ENCODE measurements at places on chromosomes 1 and 21.

DNA sequence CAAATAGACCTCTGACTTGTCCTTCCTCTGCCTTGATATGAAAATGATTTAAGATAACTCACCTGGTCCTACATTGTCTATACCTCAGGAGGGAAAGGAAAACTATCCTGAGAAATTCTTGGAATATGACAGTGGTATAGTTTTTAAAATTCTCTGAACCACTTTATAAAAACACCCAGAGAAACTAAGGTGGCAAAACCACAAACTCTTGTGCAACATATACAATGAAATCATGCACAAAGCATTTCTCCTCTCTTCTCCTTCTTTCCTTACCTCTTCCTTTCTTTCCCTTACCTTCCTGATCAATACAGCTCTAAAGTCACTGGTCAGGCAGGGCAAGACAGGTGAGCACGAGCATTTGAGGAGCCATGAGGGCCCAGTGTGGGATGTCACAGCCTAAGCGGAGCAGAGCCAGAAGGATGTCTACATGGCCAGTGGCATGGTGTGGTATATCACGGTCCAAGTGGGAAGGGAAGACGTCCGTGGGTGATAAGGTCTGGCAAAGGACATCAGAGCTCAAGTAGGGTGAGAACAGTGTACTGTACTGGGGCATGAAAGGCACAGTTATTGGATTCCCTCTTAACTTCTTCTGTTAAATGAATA lies 543.3 kb downstream of the DPYD start:
- no peak for DNase-seq

DNA sequence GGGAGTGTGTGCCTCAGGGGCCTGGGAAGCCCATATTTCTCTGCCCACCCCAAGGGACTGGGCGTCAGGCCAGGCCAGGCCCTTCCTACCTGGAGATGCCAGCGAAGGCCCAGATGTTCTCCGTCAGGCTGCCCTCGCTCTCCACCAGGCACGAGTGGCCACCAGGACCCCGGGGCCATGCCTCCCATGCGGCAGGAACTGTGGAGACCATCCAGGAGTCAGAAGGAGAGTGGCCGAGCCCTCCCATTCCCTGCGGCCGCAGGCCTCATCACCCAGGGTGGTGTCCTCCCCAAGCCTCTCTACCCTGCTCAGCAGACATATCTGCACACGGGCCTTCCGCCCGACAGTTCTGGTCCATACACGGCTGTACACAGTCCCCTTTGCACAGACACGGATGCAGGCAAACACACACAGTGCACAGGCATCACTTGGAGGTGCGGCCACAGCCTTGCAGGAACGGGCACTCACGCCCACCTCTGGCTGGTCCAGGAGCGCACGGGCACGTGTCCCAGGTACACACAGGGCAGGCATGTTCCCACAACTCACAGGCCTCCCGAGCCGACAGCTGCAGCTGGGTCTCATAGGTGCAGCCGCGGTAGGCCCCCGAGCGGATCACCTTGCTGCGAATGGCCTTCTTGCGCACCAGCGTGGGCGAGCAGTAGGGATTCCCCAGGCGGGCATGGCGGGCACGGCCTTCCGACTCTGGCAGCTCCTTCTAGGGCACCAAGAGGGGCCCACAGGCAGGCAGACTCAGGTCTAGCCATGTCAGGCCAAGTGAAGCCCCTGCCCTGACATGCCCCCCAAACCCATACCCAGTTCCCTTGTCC lies 5.9 kb upstream of the KIF17 start:
- no peak for DNase-seq

DNA sequence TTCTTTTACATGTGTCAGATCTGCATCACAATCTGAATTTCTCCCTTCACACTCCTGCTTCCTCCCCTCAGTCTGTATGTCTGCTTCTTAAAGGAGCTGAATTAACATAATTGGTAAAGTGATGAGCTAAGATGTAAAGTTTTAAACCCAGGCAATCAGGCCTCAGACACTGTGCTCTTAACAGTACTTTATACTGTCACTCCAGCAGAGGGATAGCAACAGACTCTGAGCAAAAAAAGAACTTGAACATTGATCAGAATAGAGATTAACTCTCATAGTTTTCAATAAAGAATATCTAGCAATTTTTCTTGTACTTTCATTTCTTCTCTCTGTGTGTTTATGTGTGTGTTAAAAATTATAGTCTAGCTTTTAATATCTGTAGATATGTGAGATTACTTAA lies 110.3 kb downstream of the DUSP10 start:
- no peak for DNase-seq

GRCh38 chr21:35026617-35027562 lies 22.2 kb downstream of the RUNX1 start:
- no peak for DNase-seq

DNA sequence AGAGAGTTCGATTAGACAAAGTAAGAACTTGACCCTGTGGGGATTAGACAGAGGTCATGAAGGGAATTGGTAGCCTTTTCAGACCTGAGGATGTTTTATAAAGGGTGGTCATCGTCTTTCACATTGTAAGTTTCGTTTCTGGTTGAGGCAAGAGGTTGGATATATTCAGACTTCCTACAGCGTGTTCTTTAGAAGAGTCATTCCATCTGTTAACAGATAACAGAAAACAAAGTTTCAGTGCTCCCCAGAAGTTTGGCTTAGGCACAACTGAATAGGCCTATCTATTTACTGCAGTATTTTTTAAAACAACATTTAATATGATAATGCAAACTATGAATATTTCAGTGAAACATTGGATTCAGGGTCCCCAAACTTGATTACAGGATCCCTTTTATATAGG lies 17.1 kb upstream of the IVNS1ABP start:
- no peak for DNase-seq

GRCh38 chr1:184596950-184597645 lies 157.6 kb downstream of the EDEM3 start:
- DNase-seq: no peak

All from NCI-H1105 (cell line).